Activated CD8-positive, alpha-beta memory T cell treated with anti-CD3 and anti-CD28 coated beads, Interleukin-2, amount 50 U/mL, for 48 hours (primary cell): ENCODE measurements at places on chromosomes 16 and 17.

GRCh38 chr17:77233635-77234334, 93.0 kb downstream of the SEC14L1 start:
- DNase-seq: peak; percentile 63

DNA sequence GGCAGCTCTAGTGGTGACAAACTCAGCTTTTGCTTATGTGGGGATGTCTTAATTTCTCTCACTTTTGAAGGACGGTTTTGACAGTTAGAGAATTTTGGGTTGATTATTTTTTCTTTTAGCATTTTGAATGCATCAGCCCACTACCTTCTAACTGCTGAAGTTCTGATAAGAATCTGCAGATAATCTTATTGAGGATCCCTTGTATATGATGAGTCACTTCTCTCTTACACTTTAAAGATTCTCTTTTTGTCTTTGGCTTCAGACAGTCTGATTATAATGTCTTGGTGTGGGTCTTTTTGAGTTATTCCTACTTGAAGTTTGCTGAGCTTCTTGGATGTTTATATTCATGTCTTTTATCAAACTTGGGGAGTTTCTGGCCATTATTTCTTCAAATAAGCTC, 5.5 kb upstream of the PRKCB start:
- no peak for DNase-seq

- DNase-seq: peak; percentile 83
These were observed 20.0 kb upstream of the WFIKKN1 start for GRCh38 chr16:610513-611381.

- no peak for DNase-seq
These were observed 17.6 kb upstream of the ITGAM start for GRCh38 chr16:31242206-31242605.

GRCh38 chr16:2752850-2753732, 653 bp downstream of the SRRM2 start:
- no peak for DNase-seq

GRCh38 chr17:29383686-29384085, 6.5 kb upstream of the TAOK1 start:
- DNase-seq: no peak

DNA sequence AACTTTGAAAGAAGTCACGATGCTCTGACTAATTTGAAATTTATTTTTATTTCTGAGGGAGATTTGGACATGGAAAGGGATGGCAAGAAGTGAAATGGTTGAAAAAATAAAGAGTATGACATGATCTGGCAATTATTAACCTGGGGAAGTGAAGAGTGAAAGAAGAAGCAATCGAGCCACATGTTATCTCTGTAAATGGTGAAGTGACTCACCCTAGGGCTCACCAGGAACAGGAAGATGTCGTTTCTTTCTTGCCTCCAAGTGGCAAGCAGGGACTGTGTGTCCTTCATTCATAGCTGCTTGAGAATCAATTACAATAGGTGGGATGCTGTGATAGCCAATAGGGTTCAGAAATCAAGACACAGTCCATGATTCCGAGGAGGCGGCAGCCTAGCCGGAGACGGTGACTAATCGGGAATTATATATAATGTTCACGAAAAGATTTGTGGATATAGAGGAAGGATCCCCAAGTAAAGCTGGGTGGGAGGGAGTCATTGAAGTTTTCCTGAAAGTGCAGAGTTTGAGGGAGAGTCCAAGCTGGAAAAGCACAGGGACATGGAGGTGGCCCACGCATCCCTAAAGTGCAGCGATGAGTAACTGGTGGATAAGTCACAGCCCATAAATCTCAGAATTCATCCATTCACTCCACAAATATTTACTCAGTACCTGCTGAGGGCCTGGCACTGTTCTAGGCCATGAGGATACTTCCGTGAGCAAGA, 18.2 kb upstream of the KRT20 start:
- DNase-seq: no peak

GRCh38 chr16:74094514-74094913, 202.1 kb upstream of the PSMD7 start:
- no peak for DNase-seq

GRCh38 chr17:10474536-10474935, 5.2 kb upstream of the MYH4 start:
- DNase-seq: no peak

- DNase-seq: no peak
These were observed 90.4 kb downstream of the MARF1 start for GRCh38 chr16:15552507-15552906.

DNA sequence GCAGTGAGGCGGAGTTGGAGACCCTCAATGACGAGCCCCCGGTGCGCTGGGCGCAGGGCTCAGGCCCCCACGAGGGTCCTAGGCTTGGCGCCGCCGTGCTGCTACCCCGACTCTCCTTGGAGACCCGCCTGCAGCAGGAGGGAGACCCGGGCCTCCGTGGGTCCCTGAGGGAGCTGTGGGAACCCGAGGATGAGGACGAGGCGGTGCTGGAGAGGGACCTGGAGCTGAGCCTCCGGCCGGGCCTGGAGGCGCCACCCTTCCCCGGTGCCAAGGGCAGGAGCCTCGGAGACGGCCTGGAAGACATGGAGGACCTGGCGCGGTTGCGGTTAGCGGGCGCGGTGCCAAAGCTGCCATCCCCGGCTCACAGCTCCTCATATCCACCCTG, 2.3 kb downstream of the MYO15B start:
- DNase-seq: no peak

DNA sequence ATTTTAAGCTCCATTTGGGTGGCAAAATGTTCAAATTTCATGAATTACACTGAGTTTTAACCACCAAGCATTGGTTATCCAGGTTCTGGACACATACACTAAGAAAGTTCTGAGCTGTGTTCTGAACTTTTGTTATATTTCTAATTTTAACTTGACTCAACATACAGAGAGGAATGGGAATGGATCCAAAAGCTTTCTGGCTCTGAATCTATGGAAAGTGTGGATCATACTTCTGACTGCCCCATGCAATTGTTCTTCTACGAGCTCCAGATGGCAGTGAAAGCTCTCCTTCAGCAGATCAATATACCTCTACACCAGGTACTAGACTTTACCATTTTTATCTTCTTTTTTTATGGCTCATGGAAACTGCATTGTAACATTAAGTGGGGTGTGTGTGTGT, 113.0 kb upstream of the NOG start:
- DNase-seq: no peak

DNA sequence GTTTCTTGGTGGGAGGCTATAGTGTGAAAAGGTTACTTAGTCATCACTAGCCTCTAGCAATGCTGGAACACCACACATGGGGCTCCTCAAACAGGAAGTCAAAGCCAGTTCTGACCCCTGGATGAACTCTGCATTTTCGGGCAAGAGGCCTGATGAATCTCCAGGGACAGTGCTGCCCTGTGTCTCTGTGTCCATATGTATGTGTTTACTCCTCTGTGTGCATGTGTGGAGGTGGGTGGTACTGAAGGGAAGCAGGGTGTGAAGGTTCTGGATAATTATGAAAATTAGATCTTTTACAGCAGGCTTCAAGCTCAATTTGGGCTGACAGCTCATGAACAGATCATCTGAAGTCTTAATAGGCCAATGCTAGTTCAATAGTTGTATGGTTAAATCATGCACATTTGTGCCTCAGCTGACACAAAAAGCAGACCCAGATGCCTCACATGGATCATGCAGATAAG, 133.6 kb downstream of the SNX11 start:
- peak; percentile 57 for DNase-seq

- no peak for DNase-seq
These were observed 162.2 kb upstream of the ZNF267 start for GRCh38 chr16:31711344-31711845.

GRCh38 chr16:6153901-6154300, 1056.3 kb upstream of the EEF2KMT start:
- no peak for DNase-seq

DNA sequence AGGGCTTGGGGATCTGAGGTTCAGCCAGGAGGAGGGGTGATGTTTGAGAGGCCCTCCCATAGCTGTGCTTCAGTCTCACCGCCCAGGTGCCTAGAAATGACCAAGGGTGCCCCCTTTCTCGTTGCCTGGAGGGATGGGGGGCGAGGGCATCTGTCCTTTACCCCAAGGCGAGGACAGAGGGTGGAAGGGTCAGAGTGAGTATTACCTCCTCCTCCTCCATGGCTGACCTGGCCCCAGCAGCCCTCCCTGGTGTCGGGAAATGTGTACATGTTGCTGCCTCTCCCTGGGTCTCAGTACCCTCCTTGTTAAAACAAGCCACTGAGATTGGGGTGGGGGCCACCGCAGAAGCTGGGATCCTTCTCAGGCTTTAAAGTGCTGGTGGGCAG, 2.4 kb downstream of the NECAB2 start:
- DNase-seq: no peak

- DNase-seq: no peak
These were observed 198.4 kb downstream of the ANKFN1 start for GRCh38 chr17:56351675-56352074.

DNA sequence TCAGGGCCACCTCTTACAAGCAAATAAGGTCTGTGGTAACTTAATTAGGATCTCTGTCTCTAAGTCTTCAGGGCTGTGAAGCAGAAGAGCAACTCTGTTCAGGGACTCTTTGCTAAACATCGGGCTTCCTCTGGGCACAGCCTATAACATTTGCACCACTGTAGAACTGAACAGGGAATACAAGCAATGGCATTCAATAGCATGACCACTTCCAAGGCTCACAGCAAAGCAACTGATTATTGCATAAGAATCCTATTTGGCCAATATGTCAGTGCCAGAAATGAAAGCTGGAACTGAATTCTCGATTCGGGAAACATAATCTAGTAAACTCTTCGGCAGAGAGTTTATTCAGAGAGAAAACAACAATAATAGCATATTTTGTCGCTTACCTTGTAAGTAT, 92.2 kb upstream of the AMZ2 start:
- DNase-seq: no peak

- no peak for DNase-seq
These were observed 33.9 kb upstream of the RPTOR start for GRCh38 chr17:80510772-80511171.

DNA sequence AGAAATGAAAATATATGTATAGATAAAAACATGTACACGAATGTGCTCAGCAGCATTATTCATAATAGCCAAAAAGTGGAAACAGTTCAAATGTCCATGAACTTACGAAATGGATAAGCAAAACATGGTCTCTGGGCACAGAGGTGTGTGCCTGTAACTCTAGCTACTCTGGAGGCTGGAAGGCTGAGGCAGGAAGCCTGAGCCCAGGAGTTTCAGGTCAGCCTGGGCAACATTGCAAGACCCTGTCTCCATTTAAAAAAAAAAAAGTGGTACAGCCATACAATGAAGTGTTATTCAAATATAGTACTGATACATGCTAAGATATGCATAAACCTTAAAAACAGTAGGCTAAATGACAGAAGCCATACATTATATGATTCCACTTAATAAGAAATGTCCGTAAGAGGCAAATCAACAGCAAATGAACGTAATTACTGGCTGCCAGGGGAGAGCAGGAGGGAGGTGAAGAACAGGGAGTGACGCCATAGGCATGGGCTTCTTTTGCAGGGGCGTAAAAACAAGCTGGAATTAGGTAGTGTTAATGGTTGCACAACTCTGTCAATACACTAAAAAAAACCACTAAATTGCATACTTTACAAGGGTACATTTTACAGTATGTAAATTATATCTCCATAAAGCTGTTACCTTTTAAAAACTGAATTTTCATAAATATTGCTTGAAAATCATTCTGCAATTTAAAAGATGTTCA, 87.2 kb upstream of the PLEKHM1 start:
- no peak for DNase-seq

- DNase-seq: no peak
These were observed 1.3 kb upstream of the BAIAP2 start for GRCh38 chr17:81033535-81034167.

GRCh38 chr17:50728881-50729765, 9.7 kb downstream of the LUC7L3 start:
- no peak for DNase-seq
